K562 (cell line): ENCODE measurements at places on chromosomes 3 and 15. TPM values are rescaled to one million over a fixed set of nuclear protein-coding genes. Genes with fewer than 3 reads are reported as not detected.

The CHAC1 gene
- total RNA-seq, result 29.6 and 33.3 TPM in 2 replicates

The USP50 gene
- total RNA-seq, result not detected in 2 replicates

The IL17RB gene
- total RNA-seq, result 1.2 and 1.5 TPM in 2 replicates

The LEKR1 gene
- 0.98 and 1.4 TPM in 2 replicates for total RNA-seq

The MUSTN1 gene
- 0.78 TPM in 1 of 2 replicates, not detected in the other for total RNA-seq

The FBXW12 gene
- total RNA-seq, result not detected in 2 replicates

The GPR160 gene
- total RNA-seq, result 5.0 and 6.6 TPM in 2 replicates

The OR5K2 gene
- not detected in 2 replicates for total RNA-seq

The SERINC4 gene
- total RNA-seq, result 0.16 and 0.22 TPM in 2 replicates

The NEK10 gene
- total RNA-seq, result not detected in 2 replicates

The CLK3 gene
- 54.8 and 55.1 TPM in 2 replicates for total RNA-seq

The NPAP1 gene
- not detected in 2 replicates for total RNA-seq

The SCG5 gene
- 0.31 and 0.33 TPM in 2 replicates for total RNA-seq

The KCNH8 gene
- 0.02 TPM in 1 of 2 replicates, not detected in the other for total RNA-seq
